ENCODE measurements at places on chromosomes 5 and 9. TPM values are rescaled to one million over a fixed set of nuclear protein-coding genes. Genes with fewer than 3 reads are reported as not detected.

OR1Q1 gene
- total RNA-seq, result not detected

C1QTNF3 gene
- 6.4 TPM for total RNA-seq

DNAH5 gene
- total RNA-seq, result 0.62 TPM

NR2F1-AS1 gene
- 8.3 TPM for total RNA-seq

IPPK gene
- total RNA-seq, result 18.0 TPM

NLN gene
- total RNA-seq, result 78.6 TPM

SCAI gene
- total RNA-seq, result 30.2 TPM

SLC34A1 gene
- total RNA-seq, result not detected

IL13 gene
- total RNA-seq, result not detected

FGFR4 gene
- total RNA-seq, result 8.2 TPM

THBS4 gene
- total RNA-seq, result 40.5 TPM

AP3S1 gene
- 157 TPM for total RNA-seq

ANKRD34B gene
- 0.77 TPM for total RNA-seq
